Lower lobe of right lung (tissue), 2 donors: ENCODE measurements at places on chromosomes 4 and X. TPM values are rescaled to one million over a fixed set of nuclear protein-coding genes. Genes with fewer than 3 reads are reported as not detected.
A peak's percentile ranks its signal among the peaks of the same experiment; 100 is the strongest.

- DNase-seq: no peak
Observed at GRCh38 chr4:169818063-169818679, 60.4 kb upstream of the HPF1 start.

GRCh38 chrX:57379296-57379695 is 92.8 kb downstream of the FAAH2 start:
- DNase-seq: no peak

DNA sequence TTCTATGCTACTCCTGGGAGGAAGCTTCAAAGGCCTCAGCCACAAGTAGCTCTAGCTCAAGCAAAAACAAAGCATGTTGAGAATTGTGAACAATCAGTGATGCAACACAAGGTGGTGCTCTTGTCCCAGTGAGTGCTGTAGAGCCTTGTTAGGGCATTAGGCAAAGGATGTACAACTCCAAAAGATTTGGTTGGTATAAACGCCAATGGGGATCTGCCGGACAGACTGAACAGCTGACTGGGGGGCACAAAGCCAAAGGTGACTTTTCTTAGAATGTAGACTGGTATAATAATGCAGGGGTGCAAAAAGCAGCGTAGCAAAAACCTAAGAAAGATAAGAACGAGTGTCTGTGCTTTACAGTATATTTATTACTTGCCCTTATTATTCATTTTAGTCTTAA is 62.6 kb upstream of the ALB start:
- no peak for DNase-seq

DNA sequence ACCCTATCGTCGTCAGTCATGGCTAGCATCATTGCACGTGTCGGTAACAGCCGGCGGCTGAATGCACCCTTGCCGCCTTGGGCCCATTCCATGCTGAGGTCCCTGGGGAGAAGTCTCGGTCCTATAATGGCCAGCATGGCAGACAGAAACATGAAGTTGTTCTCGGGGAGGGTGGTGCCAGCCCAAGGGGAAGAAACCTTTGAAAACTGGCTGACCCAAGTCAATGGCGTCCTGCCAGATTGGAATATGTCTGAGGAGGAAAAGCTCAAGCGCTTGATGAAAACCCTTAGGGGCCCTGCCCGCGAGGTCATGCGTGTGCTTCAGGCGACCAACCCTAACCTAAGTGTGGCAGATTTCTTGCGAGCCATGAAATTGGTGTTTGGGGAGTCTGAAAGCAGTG is 1.6 kb downstream of the ZCCHC12 start:
- DNase-seq: no peak

- no peak for DNase-seq
Observed at GRCh38 chr4:176856421-176856820, 63.7 kb upstream of the VEGFC start.

DNA sequence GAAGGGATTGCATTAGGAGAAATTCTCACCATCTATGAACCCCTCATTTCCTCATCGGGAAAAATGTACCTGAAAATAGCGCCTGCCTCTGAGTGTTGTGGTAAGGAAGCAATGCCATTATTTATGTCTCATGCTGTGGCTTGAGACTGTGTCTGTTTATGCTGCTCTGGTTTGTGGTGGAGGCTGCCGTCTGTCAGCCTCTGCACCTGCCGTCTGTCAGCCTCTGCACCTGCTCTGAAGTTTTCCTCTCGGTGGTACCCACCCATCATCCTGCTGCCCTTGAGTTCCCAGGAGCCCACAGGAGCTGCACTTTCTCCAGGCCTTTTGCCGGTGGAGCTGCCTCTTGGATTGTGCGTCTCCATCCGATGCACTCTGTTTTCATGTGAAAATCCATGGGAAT is 68.5 kb upstream of the PPP2R3B start:
- no peak for DNase-seq

DNA sequence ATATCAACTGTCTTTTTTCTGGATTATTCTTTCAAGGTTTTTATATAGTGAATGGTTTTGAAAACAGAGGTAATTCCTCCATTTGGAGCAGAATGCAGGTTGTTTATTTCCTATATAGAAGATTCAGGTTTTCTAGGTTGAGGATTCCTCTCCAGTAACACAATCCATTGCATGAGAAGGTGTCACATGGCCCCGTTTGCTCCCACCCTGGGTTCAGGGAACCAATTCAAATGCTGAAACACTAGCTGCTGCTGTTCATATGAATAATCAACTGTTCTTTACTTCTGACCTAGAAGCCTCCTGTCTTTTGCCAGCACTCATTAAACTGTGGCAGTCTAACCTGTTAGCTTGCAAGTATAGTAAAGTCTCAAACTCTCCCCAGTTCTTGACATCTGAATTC is 1316.9 kb upstream of the TENM3 start:
- no peak for DNase-seq

DNA sequence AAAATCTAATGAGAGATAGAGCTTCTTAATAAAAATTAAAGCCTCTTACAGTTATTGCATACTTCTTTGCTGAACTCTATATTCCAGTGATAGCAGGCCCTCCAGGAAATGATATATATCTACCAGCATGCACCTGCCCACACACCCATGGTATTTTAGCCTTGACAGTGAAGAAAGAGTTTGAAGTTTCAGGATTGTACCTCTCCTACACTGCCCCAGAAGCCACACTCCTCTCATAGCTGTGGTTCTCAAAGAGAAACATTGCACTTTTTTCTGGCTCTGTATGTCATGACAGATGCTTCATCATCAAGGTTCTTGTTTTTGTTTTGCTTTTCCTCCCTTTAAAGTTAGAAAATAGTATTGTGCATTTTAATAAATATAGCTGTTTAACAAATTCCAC is 34.0 kb downstream of the INPP4B start:
- no peak for DNase-seq

DNA sequence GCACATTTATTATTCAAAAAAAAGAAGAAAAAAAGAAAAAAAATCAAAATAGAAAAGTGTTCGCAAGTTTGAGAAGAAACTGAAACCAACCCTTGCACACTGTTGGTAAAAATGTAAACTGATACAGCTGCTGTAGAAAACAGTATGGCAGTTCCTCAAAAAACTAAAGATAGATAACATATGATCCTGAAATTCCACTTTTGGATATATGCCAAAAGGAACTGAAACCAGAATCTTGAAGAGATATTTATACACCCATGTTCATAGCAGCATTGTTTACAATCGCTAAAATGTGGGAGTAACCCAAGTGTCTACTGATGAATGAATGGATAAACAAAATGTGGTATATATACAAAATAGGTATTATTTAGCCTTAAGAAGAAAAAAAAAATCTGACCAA is 155.4 kb downstream of the TBCK start:
- no peak for DNase-seq

DNA sequence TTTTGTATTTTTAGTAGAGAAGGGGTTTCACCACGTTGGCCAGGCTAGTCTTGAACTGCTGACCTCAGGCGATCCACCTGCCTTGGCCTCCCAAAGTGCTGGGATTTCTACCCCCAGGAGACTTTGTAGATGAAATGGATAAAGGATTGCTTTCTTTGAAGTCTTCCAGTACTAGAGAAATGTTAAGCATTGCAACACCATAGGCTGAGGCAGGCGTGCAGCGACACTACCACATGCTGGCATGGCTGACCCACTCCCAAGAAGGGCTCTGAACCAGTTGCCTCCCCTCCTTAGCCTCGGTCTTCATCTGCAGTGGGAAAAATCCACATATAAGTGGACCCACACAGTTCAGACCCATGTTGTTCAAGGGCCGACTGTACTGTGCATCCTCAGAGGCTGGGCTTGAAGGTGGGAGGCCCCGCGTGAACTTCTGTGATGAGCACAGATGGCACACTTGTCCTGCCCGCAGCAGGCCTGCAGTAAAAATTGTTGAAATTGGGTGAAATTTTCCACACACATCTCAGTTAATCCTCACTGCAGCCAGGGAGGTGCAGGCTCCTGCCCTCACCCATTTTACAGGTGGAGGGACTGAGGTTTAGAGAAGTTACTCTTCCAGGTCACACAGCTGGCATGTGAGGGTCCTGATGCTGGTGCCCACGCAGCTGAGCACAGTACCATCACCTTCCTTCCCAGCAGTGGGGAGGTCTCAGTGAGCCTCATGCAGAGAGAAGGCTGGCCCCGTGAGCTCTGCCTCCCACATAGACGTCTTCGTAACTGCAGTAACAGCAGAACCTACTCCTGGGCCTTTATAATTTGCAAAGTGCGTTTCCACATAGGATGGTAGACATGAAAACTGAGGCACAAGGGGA is 35.5 kb downstream of the HTRA3 start:
- no peak for DNase-seq

GRCh38 chr4:8844976-8845690 is 26.5 kb downstream of the HMX1 start:
- peak; percentile 35 for DNase-seq

DNA sequence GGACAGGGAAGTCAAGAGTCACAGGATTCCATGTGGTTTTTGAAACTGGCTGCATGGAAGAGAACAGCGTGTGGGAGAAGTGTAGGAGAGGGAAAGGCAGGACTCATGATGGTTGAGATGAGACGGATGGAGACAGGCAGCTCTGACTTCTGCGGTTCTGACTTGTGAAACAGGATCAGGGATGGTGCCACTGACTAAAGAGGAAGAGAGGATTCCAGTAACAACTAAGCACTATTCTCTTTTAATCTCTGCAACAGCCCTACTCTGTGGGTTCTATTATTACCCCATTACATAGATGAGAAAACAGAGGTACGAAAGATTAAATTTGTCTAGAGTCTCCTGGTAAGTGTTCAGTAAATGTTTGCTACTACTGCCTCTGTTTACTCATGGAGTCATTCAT is 156.3 kb downstream of the CBR4 start:
- no peak for DNase-seq

DNA sequence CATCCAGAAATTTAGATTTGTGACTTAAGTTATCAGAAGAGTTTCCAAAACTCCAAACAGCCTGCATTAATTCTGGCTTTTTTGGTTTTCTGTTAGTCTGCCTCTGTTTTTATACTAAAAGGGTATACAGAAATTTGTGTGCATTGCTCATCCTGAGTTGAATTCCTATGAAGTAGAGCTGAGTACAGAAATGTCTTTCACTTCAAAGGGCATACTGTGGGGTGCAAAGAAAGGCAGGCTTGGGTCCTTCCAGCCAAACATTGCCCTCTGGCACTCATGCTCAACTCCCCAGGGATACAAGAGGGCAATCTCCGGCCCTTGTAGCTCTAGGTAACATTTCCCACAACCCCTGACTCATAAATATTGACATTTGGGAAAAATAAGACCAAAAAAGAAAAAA is 27.6 kb upstream of the TMEM184C start:
- no peak for DNase-seq

DNA sequence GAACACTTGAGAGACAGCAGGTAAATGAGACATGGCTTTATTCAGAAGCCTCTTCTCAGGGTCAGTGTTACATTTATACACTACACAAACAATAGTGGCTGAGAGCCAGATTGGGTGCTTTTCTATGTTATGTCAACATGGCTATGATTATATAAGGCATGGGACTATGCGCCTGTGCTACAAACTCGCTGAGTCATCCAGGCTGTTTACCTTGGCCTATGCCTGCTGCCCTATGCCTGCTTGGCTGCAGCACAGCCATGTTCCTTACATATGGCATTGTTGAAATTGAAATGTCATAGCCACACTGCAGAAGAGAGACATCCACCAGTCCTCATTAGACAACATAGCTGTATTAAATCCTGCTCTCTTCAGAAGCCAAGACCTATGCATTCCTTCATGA is 236.3 kb upstream of the NWD2 start:
- no peak for DNase-seq

ZNF732 gene
- total RNA-seq: not detected

KIT gene
- total RNA-seq: 28.5 TPM

AFF2 gene
- 10.9 TPM for total RNA-seq

ZCCHC13 gene
- not detected for total RNA-seq

SUPT20HL2 gene
- not detected for total RNA-seq

COL4A6 gene
- total RNA-seq: 1.8 TPM

PABPC5 gene
- total RNA-seq: 1.6 TPM
